ENCODE measurements at places on chromosomes 7 and 10. TPM values are rescaled to one million over a fixed set of nuclear protein-coding genes. Genes with fewer than 3 reads are reported as not detected.

DNA sequence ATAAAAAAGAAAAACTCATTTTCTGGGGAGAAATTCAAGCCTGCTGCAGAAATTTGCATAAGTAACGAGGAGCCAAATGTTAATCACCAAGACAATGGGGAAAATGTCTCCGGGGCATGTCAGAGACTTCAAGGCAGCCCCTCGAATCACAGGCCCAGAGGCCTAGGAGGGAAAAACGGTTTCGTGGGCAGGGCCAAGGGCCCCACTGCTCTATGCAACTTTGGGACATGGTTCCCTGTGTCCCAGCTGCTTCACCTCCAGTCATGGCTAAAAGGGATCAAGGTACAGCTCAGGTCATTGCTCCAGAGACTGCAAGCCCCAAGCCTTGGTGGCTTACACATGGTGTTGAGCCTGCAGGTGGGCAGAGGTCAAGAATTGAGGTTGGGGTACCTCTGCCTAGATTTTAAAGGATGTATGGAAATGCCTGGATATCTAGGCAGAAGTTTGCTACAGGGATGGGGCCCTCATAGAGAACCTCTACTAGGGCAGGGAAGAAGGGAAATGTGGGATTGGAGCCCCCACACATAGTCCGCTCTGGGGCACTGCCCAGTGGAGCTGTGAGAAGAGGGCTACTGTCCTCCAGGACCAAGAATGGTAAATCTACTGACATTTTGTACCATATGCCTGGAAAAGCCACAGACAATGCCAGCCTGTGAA lies 8.4 kb downstream of the MACC1 start:
- DNase-seq: no peak
- no peaks in the 10 kb centered on the region for H3K36me3 ChIP-seq
- no peaks in the 10 kb centered on the region for H3K4me1 ChIP-seq
- H3K27me3 ChIP-seq: no peaks in the 10 kb centered on the region
- no peak overlapping the region for H3K4me3 ChIP-seq

- no peak overlapping the region for H3K4me3 ChIP-seq
- no peaks in the 10 kb centered on the region for H3K27me3 ChIP-seq
- H3K27ac ChIP-seq: no peak overlapping the region
- H3K4me1 ChIP-seq: no peaks in the 10 kb centered on the region
- no peak for DNase-seq
Measured at GRCh38 chr7:14626076-14626475, 276.5 kb downstream of the DGKB start.

DNA sequence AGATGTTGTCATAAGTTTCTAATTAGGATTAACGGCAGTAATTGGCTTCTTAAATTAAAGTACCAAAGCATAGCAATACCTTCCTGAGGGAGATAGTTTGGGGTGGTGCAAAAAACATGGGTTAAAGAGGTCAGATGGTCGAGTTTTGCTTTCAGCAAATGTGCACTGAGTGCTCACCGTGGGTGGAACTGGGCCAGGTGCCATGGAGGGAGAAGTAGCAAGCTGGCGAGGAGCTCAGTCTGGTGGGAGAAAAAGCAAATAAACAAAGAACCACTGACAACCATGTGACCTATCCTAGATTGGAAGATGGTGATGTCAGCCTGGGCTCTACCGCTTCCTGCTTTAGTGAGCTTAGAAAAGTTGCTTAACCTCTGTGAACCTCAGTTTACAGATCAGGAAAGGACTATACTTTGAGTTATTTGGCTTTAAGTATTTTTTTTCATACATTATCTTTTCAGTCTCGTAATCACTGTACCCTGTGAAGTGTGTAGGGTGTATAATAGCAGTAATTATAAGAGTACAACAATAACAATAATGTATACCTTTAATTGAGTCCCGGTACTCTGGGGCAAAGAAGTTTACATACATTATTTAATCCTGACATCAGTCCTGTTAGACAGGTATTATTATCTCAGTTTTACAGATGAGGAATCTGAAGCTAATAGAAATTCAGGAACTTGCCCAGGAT lies 69.0 kb upstream of the PDCD4 start:
- DNase-seq: peak; percentile 84
- peaks cover 38% of the 10 kb centered on the region for H3K4me1 ChIP-seq
- no peak overlapping the region for H3K4me3 ChIP-seq
- H3K36me3 ChIP-seq: no peaks in the 10 kb centered on the region

DNA sequence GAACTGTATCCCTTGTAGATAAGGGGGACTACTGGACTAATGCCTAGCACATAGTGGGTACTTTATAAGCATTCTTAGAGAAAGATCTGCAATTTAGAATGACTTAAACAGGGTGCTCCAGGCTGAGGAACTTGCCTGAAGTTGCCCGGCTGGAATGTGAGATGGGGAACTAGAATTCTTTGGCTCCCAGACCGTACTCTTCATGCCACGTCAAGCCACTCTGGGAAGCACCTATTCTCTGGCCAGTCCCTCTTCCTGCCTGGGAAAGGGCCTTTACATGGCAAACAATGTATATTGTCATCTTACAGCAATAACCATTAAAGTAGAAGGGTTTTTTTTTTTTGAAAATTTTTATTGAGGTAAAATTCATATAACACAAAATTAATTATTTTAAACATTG lies 34.5 kb downstream of the ATXN7L1 start:
- H3K27me3 ChIP-seq: no peaks in the 10 kb centered on the region
- no peaks in the 10 kb centered on the region for H3K4me1 ChIP-seq
- no peak overlapping the region for H3K27ac ChIP-seq
- H3K36me3 ChIP-seq: no peaks in the 10 kb centered on the region
- no peak overlapping the region for H3K4me3 ChIP-seq
- no peak for DNase-seq

DNA sequence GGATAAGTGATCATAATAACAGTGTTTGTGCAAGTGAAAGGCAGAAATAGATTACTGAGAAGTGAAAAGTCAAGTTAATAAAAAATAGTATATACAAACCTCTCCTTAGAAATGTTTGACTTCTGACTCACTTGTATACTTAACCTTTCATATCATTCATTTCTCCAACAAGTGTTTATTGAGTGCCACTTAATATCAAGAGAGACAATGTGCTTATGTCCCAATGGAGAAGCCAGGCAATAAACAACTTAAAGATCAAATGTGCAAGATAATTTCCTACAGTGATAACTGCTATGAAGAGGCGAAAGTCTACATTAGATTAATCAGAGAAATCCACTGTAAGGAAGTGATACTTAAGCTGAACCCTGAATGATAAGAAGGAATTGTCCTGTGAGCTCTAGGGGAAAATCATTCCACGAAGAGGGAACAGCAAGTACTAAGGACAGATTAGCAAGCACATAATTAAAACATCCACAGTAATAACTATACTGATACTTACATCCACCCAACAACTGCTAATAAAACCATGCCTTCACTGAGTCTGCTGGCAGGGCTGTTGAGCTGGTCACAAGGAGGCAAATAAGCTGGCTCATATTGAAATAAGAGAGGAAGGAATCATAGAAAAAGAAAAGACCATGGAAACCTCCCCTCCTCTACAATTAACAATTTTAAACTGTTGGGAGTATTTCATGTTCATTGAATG lies 203.5 kb downstream of the CTNNA3 start:
- no peak overlapping the region for H3K27ac ChIP-seq
- H3K4me3 ChIP-seq: no peak overlapping the region
- H3K36me3 ChIP-seq: no peaks in the 10 kb centered on the region
- no peaks in the 10 kb centered on the region for H3K27me3 ChIP-seq
- no peak for DNase-seq
- no peaks in the 10 kb centered on the region for H3K4me1 ChIP-seq

- DNase-seq: no peak
- no peaks in the 10 kb centered on the region for H3K4me1 ChIP-seq
- H3K27me3 ChIP-seq: no peaks in the 10 kb centered on the region
- H3K4me3 ChIP-seq: no peak overlapping the region
- no peak overlapping the region for H3K27ac ChIP-seq
- H3K36me3 ChIP-seq: no peaks in the 10 kb centered on the region
Measured at GRCh38 chr10:71638822-71639719, 80.5 kb downstream of the C10orf105 start.

GRCh38 chr7:264541-265191 lies 25.3 kb upstream of the FOXL3 start:
- no peaks in the 10 kb centered on the region for H3K4me1 ChIP-seq
- no peak overlapping the region for H3K27ac ChIP-seq
- no peak overlapping the region for H3K4me3 ChIP-seq
- H3K27me3 ChIP-seq: no peaks in the 10 kb centered on the region
- H3K36me3 ChIP-seq: peaks cover 24% of the 10 kb centered on the region

GRCh38 chr10:113689057-113689456 lies 9.3 kb downstream of the CASP7 start:
- H3K4me3 ChIP-seq: no peak overlapping the region
- no peaks in the 10 kb centered on the region for H3K27me3 ChIP-seq
- H3K27ac ChIP-seq: no peak overlapping the region
- no peaks in the 10 kb centered on the region for H3K4me1 ChIP-seq
- H3K36me3 ChIP-seq: no peaks in the 10 kb centered on the region

DNA sequence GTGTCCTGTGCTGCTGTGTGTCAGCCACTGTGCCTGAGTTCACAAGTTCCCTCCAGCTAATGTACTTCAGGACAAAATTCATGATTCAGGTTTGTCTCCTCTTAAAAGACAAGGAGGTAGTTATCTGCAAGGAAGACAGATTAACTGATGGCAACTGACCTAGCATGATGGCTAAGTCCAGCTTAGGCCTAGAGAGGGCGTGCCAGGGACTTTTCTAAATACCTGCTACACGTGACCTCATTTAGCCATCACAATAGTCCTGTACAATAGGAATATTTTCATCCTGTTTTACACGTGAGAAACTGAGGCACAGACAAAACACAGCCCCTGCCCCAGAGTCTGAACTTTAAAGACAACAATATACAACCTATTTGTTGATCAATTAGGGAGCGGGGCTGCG lies 275.7 kb downstream of the XPNPEP1 start:
- H3K4me3 ChIP-seq: no peak overlapping the region
- no peak overlapping the region for H3K27ac ChIP-seq
- no peaks in the 10 kb centered on the region for H3K36me3 ChIP-seq
- no peaks in the 10 kb centered on the region for H3K27me3 ChIP-seq
- H3K4me1 ChIP-seq: no peaks in the 10 kb centered on the region
- no peak for DNase-seq

DNA sequence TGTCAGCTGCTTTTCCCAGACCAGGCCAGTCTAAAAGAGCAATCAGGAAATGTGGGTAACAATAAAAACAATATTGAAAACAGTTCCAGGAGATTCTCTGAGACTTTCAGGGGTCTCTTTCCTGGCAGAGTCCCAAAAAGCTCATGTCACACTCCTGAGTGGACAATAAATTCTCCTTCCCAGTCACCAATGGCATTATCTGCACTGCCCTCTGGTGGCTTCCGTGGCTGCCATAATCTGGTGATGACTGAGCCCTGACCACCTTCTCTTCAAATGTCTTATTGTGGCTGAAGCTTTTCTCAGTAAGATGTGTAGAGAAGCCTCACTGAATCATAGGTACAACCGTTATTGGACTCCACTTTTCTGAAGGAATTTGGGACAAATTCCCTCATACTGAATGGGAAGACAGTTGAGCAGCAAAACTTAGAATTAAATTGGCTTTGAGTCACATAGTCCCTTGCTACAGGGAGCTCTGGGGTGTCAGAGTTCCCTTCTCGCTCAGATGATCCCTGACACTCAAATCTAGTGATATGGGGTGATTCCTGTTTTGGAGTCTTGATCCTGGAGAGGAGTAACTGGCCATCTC lies 24.4 kb upstream of the ASAH2 start:
- H3K36me3 ChIP-seq: no peaks in the 10 kb centered on the region
- H3K27me3 ChIP-seq: no peaks in the 10 kb centered on the region
- DNase-seq: no peak
- H3K27ac ChIP-seq: no peak overlapping the region
- H3K4me3 ChIP-seq: no peak overlapping the region

- H3K4me3 ChIP-seq: no peak overlapping the region
- DNase-seq: no peak
- H3K27ac ChIP-seq: no peak overlapping the region
- H3K4me1 ChIP-seq: no peaks in the 10 kb centered on the region
Measured at GRCh38 chr7:144516729-144517525, 113.4 kb upstream of the NOBOX start.

- no peaks in the 10 kb centered on the region for H3K36me3 ChIP-seq
- no peaks in the 10 kb centered on the region for H3K4me1 ChIP-seq
- H3K27me3 ChIP-seq: no peaks in the 10 kb centered on the region
- no peak overlapping the region for H3K27ac ChIP-seq
- no peak overlapping the region for H3K4me3 ChIP-seq
- no peak for DNase-seq
Measured at GRCh38 chr7:93006480-93007095, 111.2 kb downstream of the SAMD9 start.

- H3K4me3 ChIP-seq: no peak overlapping the region
- no peaks in the 10 kb centered on the region for H3K27me3 ChIP-seq
- no peaks in the 10 kb centered on the region for H3K36me3 ChIP-seq
- no peak for DNase-seq
- no peak overlapping the region for H3K27ac ChIP-seq
- H3K4me1 ChIP-seq: no peaks in the 10 kb centered on the region
Measured at GRCh38 chr7:132592936-132593335, 16.7 kb upstream of the PLXNA4 start.

The DMBT1 gene
- total RNA-seq: not detected

The WDR11 gene
- total RNA-seq: 46.4 TPM

The LMOD2 gene
- not detected for total RNA-seq

The ATE1 gene
- 49.6 TPM for total RNA-seq

The TDRD1 gene
- not detected for total RNA-seq

The H2BK1 gene
- total RNA-seq: not detected

The FAM131B gene
- total RNA-seq: 15.7 TPM

All from sigmoid colon (tissue), 7 donors.